ENCODE measurements at places on chromosomes 11 and 22.

GRCh38 chr22:44143579-44143978, 37.1 kb upstream of the PARVG start:
- no peak for DNase-seq

DNA sequence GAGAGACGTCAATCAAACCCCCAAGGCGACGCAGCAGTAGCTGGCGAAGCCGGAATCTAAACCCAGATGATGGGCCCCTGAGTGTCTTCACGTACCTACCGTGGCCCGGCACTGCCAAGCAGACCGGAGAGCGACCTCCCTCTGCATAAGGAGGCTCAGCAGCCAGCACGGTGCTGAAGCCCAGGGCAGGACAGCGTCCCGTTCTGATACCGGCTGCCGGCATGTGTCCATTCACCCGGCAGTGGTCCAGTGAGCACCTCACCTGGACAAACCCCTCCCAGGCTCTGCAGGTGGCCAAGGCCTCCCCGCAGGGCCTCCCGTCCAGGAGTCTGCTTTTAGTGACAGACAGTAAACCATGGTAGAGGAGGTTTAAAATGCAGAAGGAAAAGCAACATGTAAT, 142.0 kb downstream of the BRD1 start:
- DNase-seq: no peak

GRCh38 chr11:20671856-20672546, 2.6 kb downstream of the NELL1 start:
- peak; percentile 43 for DNase-seq

DNA sequence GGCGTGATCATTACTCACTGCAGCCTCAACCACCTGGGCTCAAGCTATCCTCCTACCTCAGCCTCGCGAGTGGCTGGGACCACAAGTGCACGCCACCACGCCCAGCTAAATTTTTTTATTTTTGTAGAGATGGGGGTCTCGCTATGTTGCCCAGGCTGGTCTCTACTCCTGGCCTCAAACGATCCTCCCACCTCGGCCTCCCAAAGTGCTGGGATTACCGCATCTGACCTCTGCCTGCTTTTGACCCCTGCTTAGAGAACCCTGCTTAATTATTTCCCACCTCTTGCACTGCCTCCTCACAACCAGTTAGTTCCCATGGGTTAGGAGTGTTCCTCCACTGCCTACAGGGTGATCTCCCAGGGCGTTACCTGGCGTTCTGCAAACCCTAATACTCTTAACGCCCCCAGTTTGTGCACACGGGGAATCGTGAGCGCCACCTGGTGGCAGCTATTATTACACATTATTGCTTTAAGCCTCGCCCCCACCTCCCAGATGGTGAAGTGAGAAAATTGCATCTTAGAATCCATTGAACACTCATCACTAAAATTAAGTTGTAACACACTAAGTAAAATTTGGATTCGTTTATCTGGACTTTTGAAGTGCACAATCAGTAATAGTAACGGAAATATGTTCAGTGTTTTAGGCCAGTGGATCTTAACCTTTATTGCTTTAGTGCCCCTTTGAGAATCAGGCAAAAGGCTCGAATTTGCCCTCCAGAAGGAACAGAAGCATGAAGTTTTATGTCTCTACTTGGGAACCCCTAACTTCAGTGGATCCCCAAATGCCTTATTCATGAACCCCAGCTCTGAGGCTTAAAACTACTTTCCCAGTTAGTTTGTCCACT, 61.4 kb upstream of the ASPHD2 start:
- peak; percentile 61 for DNase-seq

DNA sequence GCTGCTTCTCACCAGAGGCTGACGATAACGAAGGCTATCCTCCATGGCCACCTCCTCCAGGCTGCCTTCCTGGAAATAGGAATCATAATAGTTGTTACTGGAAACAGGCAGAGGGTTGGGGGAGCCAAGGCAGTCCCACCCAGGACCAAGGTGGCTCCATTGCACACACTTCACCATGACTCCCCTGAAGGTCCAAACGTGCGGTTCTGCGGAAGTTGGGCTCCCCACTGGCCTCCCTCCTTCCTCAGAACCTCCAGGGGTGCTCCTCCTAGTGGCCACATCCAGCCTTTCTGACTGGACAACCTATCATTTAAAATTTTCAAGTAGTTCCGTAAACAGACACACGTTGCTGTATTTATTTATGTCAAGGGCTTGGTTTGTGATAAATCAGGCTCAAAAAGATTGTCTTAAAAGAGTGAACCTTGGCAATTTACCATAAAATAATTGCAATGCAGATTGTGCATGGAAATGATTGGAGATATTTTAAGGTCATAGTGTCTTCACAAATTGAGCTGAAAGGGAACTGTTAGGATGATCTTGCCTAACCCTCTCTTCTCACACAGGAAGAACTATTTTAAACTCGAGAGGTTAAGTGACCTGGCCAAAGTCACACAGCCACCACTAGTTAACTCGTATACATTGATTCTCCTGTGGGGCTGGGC, 1.4 kb upstream of the TCN2 start:
- DNase-seq: peak; percentile 44

DNA sequence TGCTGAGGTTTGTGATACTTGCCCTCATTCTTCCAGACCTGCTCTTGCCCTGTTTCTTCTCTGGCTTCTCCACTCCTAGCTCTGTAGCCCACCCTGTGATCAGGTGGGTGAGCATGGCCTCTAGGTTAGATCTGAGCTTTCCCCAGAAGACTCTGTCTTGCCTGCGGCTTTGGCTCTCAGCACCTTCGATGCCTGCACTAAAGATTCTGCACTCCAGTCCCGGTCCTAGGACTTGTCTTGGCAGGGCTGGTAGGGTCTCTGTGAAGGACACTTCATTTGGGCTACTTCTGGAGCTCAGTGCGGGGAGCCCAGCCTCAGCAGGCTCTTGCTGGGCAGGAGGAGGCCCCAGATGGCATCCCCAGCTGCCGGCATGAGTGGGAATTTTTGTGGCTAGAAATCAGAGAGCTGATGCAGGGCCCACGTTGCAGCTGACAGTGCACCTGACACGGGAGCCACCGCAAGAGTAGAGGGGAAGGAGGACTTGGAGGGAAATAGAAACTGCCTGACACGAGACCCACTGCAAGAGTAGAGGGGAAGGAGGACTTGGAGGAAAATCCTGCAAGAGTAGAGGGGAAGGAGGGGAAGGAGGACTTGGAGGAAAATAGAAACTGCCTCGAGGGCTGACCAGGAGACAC, 226.9 kb upstream of the B3GAT1 start:
- DNase-seq: no peak

DNA sequence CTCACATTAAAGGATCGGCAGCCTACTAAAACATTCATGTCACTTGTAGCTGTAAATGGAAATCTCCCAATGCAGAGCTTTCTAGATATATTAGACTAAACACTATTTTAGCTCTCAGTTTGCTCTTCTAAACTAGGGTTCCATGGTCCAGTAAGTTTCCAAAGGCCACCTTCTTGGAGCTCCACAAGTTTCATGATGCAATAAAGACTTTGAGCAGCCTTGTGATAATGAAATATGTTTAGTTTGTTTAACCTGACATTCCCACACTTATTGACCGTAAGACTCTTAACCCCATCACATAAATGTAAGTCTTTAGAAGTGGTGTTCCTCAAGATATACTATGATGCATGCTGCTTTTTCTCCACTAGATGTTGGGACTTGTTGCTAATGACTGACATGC, 87.7 kb downstream of the TRIM44 start:
- DNase-seq: no peak

DNA sequence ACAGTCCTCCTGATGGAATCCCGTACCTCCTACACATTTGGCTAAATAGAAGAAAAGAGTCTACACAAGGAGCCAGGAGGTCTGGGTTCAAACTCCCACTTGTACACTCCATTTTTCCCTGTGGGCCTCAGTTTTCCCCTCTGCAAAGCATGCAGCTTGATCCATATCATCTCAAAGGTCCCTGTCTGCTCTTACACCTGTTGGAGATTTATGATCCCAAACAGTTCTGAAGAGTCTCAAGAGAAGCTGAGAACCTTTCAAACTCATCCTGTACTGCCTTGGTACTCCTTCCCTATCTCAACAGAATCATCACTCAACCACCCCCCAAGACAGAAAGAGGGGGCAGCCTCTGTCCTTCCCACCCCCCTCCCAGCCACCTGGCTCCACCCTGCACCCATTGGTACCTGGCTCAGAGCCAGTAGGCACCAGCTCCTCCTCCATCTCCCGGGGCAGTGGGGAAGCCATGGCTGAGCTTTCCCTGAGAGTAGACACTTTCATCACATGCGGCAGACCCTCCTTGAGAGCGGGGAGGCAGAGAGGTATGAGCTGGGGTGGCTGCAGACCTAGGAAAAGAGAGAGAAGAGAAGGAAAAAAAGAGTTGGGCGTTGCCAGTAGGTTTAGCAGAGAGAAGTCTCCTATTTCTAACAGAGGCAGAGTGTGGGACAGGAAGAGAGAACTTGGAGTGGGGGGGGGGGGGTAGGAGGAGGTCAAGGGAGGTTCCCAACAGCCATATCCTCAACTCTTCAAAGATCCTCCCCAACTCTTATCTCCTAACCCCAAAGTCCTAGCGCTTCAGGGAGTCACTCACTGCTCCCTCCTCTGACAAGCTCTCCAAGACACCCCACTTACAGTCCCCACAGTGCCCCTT, 3.1 kb downstream of the TNKS1BP1 start:
- no peak for DNase-seq

GRCh38 chr22:35727436-35727835, 9.8 kb downstream of the APOL5 start:
- DNase-seq: peak; percentile 74

DNA sequence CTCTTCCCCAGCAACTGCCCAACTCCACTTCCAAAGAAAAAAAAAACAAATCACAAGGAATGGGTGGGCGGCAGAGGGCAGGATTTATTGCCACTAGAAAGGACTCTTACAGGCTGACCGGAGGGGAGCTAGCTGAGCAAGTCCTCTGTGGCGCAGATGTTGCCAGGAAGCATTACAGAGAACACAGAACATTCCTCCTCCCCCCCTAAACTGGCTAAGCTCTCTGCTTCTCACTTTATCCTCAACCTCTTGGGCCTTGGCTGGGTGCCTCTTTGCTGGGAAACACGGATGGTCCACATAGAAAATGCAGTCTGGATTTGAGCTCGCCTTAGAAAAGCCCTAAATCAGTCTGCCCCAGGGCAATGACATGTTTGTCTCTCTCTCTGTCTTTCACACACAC, 12.6 kb upstream of the FJX1 start:
- DNase-seq: no peak

DNA sequence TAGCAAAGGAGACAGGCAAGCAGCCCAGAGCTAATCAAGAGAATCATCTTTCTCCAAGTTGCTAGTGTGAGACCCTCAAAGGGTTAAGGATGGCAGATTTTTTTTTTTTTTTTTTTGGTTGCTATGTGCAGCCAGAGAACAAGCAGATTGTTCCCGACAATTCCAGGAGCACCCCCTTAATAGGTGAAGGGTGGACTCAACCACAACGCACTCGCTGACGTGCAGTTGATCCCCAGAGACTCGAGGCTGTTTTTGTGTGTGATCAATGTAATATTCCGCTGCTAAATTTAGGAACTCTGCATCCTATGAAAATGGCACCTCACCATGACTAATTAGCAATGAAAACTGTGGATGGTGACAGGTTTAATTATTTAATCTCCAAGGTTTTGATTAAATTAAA, 789.0 kb downstream of the KCNA4 start:
- no peak for DNase-seq

DNA sequence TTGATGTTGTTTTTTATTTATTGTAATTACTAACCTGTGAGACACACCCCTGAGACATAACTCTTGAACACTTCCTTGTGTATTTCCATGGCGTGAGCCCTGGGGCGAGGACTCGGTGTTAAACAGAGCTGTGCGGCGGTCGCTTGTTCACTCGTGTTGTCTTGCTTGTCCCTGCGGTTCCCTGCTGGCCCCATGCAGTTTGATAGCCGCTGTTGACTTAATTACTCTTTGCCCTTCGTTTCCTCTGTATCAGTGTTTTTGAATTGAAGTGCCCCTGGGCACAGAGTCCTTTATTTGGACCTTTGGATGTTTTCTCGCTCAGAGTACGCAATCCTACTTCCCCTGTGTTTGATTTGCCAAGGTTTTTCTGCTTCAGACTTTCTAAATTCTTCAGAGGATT, 52.7 kb downstream of the TBC1D22A start:
- DNase-seq: no peak

- DNase-seq: no peak
These were observed 355.5 kb downstream of the CADM1 start for GRCh38 chr11:115148691-115149090.

- DNase-seq: no peak
These were observed 7.7 kb downstream of the TOM1 start for GRCh38 chr22:35307372-35307771.

- DNase-seq: no peak
These were observed 11.1 kb downstream of the SYNGR1 start for GRCh38 chr22:39360674-39361413.

DNA sequence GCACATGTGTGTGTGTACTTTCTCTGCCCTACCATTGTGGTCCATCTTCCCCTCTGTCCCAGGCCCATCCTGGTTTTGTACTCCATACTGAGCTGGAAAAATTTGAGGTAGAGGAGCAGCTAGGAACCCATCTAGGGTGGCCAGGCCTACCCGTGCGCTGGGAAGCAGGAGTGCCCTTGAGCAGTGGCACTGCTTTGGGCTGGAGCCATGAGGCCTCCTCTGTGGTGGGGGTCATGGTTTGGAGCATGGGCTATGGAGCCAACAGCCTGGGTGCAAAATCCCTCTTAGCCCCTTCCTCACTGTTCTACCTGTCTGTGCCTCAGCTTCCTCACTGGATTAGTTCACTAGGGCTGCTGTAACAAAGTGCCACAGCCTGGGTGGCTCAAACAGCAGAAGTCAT, 21.9 kb upstream of the ALG8 start:
- DNase-seq: no peak

DNA sequence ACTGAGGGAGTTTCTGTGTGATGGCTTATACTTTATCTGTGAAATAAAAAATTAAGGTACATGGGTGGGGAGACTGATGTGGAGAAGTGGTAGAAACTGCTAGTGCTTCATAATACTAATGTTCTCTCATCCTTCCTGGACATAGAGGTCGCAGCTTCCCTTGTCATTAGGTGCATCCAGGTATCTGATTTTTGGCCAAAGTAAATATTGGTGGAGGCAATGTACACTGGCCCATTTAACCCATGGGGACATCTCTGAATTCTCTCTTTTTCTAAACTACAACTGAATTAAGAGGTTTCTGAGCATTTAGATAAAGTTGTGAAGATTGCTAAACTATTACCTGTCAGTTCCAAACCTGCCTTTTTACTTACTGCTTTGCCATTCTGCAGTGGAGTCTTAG, 140.9 kb upstream of the CHORDC1 start:
- DNase-seq: no peak

GRCh38 chr11:119375337-119376196, 5.9 kb downstream of the USP2 start:
- no peak for DNase-seq

DNA sequence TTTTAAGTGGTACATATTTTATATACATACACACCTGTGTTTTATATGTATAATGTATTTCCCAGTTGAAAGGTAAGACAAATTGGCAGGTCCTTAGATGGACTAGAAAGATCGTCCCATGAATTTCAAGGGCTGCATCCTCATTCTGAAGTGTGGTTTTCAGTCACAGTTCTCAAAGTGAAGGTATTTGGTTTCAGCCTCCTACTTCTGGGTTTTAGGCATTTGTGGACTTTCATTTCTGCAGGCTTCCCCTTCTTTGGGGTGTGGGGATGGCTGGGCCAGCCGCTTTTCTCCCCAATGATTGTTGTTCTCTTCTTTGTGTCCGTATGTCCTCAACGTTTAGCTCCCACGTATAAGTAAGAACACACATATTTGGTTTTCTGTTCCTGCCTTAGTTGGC, 10.0 kb downstream of the DCPS start:
- no peak for DNase-seq

All from cardiac muscle cell (in vitro differentiated cells and primary cell).